T-helper 17 cell (primary cell): ENCODE measurements at places on chromosomes 12 and 14.

GRCh38 chr14:51445001-51445390 is 204.9 kb downstream of the TMX1 start:
- DNase-seq: no peak

DNA sequence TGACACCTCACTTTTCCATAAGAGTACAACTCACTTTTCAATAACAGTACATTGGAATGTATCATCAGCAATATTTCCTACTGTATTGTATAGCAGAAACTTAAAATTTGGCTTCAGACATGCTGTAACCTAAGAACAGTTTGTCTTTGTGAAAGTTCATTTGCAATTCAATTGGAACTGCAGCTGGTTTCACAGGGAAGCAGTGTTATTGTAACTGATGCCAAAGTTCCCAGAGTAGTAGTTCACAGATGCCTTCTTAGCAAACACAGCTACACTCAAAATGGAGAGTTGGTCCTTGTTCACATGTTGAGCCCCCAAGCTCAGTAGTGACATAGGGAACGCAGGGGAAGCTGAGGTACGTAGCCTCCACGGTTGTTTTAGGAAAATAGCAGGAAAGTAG is 23.3 kb downstream of the PPP1R36 start:
- DNase-seq: no peak

GRCh38 chr14:94018308-94018707 is 7.8 kb upstream of the OTUB2 start:
- no peak for DNase-seq

DNA sequence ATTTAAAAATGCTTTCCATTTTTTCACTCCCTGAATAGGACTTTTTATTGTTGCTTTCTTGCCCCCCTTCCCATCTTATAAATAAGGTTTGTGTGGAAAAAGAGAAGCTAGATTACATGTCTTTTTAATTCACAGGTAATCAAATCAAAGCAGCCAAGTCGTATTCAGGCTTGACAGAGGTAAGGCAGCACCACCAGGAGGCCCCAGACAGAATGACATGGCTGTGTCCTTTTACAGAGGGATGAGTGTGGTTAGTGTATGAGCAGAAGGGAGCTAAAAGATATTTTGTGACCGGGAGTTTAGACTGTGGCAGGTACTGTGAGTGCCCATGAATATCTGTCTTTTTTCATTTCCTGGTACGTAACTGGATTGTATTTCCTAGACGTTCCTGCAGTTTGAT is 596.1 kb downstream of the ETNK1 start:
- no peak for DNase-seq

DNA sequence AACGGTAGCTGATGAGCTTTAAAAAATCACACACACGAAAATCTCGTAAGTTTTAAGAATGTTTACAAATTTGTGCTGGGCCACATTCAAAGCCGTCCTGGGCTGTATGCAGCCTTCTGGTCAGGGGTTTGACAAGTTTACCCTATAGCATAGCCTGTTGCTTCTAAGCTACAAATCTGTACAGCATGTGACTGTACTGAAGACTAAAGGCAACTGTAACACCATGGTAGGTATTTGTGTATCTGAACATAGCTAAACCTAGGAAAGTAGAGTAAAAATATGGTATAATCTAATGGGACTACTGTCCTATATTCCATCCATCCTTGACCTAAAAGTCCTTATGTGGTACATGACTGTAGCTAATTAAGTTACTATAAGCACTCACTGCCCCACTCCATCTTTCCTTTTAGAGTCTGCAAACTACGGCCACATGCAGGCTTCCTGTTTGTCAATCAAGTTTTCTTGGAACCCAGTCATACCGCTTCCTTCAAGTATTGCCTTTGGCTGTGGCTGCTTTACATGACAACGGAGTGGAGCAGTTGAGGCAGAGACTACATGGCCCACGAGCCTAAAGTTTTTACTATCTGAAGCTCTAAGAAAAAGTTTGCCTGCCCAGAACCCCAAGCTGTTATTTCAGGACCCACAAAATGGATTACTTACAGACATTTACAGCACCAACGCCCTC is 18.5 kb downstream of the KRT7 start:
- no peak for DNase-seq

DNA sequence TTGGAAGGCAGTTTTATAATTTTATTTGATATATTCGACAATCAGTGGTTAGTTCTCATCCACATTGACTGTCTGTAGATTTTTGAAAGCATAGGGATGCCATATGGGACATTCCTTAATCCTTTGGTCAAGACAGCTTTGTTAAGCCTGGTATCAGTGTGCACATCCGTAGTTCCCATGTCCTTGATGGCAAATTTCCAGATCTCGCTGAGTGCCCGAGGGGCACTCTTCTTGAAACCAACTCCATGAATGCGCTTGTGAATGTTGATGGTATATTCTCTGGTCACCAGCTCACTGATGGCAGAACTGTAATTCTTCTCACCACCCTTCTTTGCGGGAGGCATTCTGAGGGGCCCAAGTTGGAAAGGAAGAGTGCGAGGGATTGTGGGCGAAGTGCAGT is 6.1 kb upstream of the DENND5B start:
- no peak for DNase-seq

DNA sequence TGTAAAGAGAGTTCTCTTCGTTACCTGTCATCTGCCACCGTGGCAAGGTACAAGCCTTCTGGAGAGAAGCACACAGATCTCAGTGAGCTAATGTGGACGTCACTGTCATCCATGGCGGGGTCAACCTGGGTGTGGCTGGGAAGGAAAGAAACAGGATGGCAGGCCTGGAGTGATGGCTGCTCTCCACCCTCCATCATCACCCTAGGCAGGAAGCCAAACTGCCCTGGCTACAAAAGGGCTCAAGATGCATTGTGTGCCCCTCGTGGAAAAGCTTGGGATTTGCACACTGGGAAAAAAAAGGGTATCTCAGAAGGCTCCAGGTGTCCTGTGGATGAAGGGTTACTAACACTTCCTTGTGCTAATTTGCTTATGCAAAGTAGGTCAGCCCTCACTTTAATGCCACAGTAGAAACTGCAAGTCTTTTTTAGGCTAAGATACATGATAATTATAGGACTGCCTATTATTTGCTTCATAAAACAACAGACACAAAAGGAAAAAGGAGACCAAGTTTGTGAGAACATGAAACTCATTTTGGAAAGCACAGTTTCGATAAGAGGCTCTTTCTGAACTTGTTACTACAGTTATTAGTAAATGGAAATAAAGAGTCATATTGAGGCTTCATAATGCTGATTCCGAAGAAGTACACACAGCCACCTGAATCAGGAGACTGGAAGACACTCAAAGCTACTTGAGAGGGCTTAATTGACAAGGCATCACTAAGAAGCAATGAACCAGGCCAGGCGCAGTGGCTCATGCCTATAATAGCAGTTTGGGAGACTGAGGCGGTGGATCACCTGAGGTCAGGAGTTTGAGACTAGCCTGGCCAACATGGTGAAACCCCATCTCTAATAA is 18.9 kb downstream of the RFC5 start:
- no peak for DNase-seq

DNA sequence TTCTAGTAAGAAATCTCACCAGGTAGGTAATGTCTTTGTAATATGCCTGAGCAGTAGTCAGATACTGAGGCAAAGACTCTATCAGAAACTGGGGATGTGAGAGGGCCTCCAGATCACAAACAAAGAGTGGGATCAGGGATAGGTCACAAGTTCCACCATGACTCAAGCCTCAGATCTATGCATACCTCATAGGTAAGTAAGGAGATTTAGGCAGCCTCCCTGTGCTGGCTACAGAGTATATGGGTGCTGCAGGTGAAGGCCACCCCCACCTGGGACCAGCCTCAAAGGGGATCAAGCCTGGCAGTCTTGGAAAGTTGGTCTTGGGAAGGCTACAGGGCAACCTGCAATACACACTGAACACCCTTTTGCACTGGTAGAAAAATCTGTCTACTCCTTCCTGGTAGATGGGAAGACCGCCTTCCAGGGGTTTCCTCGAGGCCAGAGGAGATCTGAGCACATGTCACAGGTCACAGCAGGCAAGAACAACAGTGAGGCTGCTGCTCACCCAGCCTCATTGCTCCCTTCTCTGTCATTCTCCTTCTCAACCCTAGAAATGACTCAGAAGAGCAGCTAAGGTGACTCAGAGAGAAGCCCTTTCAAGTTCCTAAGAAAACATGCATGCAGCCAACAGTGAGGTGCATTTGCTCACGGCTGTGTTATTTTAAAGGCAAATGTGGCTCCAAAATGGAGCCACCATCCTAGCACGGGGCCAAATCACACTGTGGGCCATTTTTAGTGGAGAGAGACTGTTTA is 143.4 kb upstream of the CDKN3 start:
- DNase-seq: no peak

DNA sequence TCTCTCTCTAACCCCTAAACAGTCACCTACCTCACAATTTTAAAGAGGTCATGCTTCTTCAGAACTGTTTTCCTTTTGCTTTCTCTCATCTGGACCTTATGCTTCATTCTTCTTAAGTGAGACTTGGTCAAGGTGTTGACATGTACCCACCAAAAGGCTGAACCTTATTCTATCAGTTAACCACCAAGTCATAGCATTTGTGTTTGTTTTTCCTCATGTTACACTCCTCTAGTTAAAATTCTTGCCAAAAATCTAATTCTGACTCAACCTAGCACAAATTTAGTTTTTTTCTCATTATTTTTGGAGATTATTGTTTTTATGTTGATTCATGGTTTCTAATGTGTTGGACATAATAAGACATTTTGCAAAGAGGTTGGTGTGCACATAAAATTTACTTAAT is 578.6 kb downstream of the SLC16A7 start:
- no peak for DNase-seq

DNA sequence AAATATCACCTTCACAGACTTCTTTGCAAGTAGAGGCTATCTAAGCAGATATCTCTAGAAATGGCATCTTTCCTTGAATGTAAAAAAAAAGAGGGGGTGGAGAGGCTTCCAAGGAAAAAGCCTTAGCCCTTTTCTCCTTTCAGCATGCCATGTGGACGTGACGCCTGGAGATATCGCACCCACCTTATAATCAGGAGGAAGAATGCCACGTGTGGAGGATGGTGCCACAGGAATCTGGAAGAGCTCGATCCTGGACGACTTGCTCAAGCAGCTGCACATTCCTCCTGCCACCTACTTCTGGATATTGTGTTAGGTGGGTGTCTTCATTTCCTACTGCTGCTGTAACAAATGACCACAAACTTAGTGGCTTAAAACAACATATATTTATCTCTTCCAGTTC is 203.6 kb downstream of the NUAK1 start:
- DNase-seq: no peak

DNA sequence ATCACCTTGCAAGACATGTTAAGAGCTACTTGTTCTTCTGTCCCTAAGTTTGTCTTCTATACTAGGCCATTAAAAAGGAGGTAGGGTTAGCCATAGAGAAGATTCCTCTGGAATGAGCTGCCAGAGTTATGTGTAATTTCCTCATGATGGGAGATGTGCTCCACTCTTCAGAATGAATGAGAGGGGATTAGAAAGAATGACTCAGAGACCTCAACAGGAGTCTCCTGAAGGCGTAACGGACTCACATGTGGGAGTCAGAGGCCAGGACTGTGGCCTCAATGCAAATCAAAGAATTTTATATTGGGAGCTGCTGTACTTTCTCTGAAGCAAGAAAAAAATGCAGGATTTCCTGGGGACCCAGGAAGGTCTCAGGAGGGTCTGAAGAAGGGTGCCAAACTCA is 87.8 kb upstream of the ATXN7L3B start:
- DNase-seq: no peak

DNA sequence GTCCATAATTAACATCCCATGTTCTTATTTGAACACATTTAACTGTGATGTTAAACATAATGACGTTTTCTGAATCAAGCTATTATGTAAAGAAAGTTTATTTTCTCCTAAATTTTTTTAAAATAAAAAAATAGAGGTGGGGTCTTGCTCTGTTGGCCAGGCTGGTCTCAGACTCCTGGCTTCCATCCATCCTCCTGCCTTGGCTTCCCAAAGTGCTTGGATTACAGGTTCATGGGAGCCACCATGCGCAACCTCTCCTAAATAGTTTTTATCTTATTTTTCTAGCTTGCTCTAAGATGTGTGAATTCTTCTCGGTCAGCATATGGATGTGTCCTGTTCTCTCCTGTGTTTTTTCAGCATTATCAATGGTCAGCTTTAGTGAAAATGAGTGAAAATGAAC is 3.2 kb downstream of the RAD9B start:
- DNase-seq: no peak

DNA sequence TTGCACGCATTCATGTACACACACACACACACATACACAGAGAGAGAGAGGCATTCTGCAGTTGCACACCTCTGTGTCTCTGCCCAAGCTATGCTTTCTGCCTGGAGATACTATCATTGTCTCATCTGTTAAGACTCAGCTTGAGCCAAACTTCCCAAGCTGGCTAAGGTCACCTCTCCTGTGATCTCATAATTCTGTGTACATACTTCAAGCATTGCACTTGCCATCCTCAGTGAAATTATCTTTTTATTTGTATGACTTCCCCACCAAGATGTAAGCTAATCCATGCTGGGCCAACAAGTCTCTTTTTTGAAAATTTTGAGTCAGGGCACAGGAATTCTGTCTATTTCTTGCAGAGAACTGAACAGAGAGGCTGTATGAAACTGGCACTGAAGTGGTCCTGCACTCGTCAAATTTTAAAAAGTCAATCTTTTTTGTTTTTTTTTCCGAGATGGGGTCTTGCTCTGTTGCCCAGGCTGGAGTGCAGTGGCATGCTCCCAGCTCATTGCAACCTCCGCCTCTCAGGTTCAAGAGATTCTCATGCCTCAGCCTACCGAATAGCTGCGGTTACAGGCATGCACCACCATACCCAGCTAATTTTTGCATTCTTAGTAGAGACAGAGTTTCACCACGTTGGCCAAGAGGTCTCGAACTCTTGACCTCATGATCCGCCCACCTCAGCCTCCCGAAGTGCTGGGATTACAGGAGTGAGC is 44.3 kb downstream of the TMTC1 start:
- DNase-seq: no peak

GRCh38 chr12:132251741-132252490 is 77.5 kb downstream of the GALNT9 start:
- DNase-seq: no peak

GRCh38 chr14:34237081-34237480 is 225.0 kb downstream of the SPTSSA start:
- no peak for DNase-seq

DNA sequence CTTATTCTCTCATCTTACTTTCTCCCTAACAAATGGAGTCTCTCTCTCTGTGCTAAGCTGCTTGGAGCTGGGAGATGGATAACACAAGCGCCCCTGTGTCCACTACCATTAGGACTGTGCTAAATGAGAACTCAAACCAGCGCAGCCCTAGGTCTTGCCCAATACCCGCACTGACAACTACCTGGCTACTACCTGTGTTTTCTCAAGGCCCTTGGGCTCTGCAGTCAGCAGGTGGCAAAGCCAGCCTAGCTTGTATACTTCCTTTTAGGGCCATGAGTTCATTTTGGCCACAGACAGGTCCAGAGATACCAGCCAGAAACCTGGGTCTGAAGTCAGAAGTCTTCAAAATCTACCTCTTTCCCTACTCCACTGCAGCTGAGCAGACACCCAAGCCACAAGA is 13.0 kb upstream of the SLCO1B1 start:
- DNase-seq: no peak

GRCh38 chr14:63712123-63712522 is 15.7 kb downstream of the SGPP1 start:
- DNase-seq: no peak
